ENCODE measurements at places on chromosomes 16 and 17.

GRCh38 chr16:1792836-1793577 is 498 bp downstream of the IGFALS start:
- no peak for DNase-seq

GRCh38 chr17:1661045-1661444 is 11.4 kb upstream of the RILP start:
- DNase-seq: no peak

- peak; percentile 75 for DNase-seq
These were observed 8.5 kb downstream of the ALOXE3 start for GRCh38 chr17:8109661-8110455.

DNA sequence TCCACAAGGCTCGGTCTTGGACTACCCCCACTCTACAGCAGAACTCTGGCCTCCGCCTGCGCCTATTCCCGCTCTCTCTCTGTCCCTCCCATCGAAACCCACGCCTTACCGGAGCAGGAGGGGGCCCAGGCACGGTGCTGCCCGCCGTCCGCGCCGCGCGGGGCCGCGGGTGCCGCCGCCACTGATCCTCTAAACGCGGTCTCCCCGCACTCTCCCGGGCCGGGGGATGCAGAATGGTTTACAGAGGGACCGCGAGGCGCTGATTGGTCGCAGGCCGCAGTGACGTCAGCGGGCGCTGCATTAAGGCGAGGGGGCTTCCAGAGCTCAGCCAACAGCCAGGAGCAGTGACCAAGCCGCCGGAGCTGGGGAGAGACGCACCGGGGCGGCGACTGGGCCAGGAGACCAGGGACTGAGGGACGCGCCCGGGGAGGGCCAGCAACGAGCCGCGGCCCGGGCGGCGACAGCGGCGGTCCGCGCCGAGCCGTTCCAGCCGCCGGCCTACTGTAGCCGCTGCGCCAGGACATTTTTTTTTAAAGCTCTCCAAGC is 747 bp upstream of the LHX1 start:
- DNase-seq: no peak

DNA sequence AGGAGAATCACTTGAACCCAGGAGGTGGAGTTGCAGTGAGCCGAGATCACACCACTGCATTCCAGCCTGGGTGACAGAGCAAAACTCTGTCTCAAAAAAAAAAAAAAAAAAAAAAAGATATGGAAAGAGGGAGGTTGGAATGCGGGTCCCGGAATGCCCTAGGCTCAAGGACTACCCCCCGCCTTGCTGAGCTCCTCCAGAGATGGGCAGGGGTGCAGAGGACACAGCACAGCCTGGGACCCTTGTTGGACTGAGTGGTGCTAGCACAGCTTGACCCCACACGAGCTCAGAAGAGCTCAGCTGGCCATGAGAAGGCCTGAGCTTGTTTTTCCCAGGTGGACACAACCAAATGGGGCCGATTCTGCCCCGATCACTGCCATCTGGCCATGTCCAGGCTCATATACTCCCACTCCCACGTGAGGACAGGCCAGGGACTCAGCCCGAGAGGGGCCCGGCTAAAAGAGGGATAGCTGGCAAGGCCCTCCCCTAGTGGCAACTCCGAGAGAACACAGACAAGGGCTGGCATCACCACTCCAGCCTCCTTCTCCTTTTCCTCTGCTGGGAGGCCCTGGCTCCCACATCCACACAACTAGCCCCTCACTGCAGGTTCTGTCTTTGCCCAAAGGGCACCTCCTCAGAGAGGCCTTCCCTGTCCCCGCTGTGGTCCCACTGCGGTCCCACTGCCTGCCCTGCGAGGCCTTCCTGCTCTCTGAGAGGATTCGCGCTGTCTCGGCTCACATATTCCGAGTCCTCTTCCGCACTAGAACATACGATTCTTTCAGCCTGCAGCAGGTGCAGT is 11.0 kb downstream of the SGCA start:
- DNase-seq: peak; percentile 46

DNA sequence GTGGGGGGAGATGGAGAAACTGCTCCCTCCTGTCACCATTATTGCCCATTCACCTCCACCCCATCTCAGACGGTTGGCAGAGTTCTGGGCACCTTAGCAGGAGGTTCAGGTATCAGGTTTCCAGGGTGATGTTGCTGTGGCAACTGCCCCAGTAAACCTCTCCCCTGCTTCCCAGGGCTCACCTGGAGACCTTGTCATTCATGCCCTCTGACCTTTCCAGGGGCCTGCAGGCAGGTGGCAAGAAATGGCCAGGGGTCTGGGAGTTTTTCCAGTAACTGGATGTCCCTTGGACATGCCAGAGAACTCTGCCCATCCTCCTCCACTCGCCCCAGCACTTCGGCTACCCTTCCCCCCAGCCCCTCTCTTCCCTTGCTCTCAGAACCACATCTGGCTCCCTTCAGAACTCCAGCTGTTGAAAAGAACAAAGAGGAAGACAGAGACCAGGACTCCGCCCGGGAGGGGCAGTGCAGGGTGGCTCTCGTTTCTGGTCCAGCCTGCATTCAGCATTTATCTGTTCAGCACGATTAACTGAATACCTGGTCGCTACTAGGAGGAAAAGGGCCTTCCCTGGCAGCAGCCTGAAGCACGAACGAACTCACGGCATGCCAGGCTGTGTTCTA is 8.5 kb downstream of the MLLT6 start:
- no peak for DNase-seq

GRCh38 chr16:84982434-84982833 is 28.9 kb downstream of the ZDHHC7 start:
- no peak for DNase-seq

DNA sequence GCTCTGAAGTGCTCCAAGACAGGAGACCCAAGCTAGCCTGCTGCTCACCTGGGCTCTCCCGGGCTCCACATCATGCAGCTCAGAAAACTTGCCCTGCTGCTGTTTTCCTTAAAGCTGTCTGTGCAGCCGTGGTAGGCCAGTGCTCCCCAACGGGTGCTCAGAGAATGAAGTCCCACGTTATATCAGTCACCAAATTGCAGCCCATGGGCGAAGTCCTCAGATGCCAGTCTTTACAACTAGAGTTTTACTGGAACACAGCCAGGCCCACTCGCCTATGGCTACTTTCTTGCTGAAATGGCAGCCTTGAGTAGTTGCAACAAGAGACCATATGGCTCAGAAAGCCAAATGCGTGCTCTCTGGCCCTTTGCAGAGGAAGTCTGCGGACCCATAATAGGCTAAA is 6.3 kb downstream of the CREBBP start:
- no peak for DNase-seq

DNA sequence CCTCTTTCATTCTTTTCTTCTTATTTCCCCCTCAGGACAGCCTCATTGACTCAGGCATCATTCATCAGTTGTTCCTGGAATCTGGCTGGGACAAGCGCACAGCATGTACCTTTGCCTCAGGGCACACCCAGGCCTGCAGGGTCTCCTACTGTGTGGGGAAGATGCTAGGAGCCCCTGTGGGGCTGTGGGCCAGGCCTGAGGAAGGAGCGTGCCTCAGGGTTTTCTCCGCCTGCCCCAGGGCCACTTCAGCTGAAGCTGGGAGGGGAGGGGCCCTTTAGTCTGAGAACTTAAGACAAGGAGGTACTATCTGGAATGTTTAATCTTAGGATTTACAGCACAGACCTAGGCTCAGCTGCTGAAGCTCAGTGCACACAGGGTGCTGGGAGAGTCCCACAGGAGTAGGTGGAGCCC is 7.9 kb downstream of the ELMO3 start:
- DNase-seq: no peak

GRCh38 chr17:77456271-77456950 is 315.6 kb downstream of the SEC14L1 start:
- no peak for DNase-seq

- no peak for DNase-seq
These were observed 157.7 kb downstream of the CCDC182 start for GRCh38 chr17:57587193-57587969.
